ENCODE measurements at places on chromosomes 12 and 14.

DNA sequence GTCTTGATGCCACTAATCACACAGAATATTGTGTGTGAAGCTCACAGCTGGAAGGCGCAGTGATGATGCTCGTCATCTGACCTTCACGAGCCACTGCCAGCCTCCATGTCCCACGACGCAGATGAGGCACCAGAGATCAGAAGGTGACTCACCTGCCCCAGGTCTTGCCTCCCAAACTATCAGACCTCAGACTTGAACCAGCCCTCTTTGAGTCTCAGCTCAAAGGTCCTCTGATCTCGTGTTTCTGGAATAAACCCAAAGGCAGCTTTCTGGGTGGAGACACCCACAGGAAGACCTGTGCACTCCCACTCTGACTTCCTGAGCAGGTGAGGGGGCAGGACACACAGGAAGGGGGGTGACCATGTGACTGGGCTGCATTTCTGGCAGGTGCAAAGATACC, 19.6 kb upstream of the CHGA start:
- no peak overlapping the region for H3K27ac ChIP-seq
- DNase-seq, result no peak
- no peaks in the 10 kb centered on the region for H3K4me1 ChIP-seq
- no peak overlapping the region for H3K4me3 ChIP-seq

DNA sequence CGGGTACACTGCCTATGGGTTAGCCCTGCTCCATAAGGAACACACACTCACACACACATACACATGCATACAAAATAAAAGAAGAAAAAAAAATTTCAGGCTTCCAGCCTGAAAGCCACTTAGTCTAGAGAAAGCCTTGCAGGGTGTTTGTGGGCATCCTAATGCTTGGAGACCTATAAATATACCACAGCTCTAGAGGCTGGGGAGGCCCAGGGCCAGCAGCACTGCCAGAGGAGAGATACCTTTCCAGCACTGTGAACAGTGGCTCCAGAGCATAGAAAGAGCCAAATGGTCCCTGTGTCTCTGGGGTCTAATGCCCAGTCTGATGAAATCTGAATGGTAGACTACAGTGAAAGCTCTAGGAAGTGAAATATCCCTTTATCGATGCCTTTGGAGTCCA, 12.9 kb downstream of the FAM161B start:
- H3K27me3 ChIP-seq, result no peaks in the 10 kb centered on the region
- no peak overlapping the region for H3K27ac ChIP-seq
- H3K4me3 ChIP-seq, result no peak overlapping the region

GRCh38 chr14:32635061-32635719, 303.5 kb upstream of the NPAS3 start:
- H3K36me3 ChIP-seq, result no peaks in the 10 kb centered on the region
- no peak overlapping the region for H3K4me3 ChIP-seq
- no peak for DNase-seq
- H3K27ac ChIP-seq, result peak overlapping the region; percentile 61

- no peaks in the 10 kb centered on the region for H3K4me1 ChIP-seq
- no peaks in the 10 kb centered on the region for H3K36me3 ChIP-seq
- H3K4me3 ChIP-seq, result no peak overlapping the region
- H3K27ac ChIP-seq, result no peak overlapping the region
Measured at GRCh38 chr12:9033265-9033887, 44.0 kb downstream of the KLRG1 start.

- no peak for DNase-seq
- H3K36me3 ChIP-seq, result no peaks in the 10 kb centered on the region
- no peak overlapping the region for H3K27ac ChIP-seq
- H3K4me1 ChIP-seq, result peaks cover 11% of the 10 kb centered on the region
Measured at GRCh38 chr12:49635656-49636055, 12.3 kb downstream of the PRPF40B start.

DNA sequence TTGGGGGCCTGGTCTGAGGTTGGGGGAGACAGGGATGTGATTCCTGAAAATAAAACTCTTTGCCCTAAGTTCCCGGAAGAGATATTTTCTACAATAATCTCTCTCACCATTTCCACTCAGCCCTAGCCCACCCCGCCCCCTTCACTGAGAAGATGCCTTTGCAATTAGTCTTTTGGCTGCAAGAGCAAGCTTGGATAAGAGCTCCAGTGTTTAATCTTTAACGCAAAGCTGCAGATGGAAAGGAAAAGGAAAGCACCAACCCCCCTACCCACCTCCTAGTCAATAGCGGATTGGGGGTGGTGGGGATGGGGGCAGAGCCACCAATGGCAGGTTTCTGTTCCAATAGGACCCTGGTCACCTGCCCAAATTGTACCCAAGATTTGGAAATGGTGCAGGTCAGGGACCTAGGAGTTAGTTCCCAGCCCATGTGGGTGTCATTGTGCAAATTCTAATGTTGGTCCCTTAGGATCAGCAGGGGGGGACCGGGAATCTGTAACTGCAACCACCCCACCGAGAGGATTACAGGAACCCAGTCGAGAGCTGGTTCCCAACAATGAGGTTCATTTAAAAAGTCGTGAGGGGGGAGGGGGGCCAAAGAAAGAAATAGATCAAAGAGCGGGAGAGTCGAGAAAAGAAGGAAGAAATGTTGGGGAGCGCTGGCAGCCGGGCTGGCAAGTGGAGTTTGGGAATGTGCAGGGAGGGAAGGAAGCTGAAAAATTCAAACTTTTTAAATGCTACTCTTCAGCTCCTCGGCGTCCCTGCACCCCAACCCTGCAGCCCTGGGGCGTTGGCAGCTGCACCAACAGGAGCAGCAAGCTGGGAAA, 1.6 kb downstream of the ZFP36L1 start:
- H3K4me3 ChIP-seq, result peak overlapping the region; percentile 61
- H3K27me3 ChIP-seq, result no peaks in the 10 kb centered on the region
- H3K27ac ChIP-seq, result peak overlapping the region; percentile 94
- no peak for DNase-seq
- H3K4me1 ChIP-seq, result no peaks in the 10 kb centered on the region

DNA sequence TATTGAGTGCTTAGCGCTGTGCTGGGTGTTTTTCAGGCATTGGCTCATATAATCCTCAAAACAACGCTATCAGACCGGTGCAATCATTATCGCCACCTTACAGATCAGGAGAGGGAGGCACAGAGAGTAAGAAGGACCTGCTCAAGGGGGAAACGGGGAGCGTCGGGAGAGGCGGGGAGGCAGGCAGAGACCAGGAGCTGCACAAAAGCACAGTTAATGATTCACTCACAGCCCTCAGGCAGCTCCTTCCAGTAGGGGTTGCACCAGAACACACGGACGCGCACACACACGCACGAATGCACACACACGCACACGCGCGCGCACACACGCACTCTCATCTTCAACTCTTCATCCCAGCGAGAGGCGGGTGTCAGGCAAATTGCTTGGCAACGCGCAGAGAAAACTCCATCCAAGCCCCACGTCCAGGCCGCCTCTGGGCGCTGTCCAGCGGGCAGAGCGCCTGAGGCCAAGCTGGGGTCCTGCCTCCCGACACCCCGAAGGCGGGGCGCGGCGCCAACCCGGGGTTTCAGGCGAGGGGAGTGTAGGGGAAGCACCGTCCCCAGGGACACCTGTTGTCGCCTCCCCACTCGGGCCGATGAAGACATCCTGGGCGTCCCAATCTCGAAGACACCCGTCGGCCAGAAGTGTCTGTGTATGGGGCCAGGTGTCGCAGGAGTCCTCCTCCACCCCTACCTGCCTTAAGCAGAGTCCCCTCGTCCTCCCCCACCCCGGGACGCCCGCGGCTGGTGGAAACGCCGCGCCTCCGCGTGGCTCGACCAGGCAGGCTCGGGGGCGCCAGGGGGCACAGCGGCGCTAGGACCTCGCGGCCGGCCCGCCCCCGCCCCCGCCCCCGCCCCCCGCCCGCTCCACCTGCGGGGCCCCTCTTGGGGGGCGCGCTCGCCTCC, 35.5 kb upstream of the STON2 start:
- H3K27ac ChIP-seq, result peak overlapping the region; percentile 68
- DNase-seq, result no peak
- H3K4me3 ChIP-seq, result peak overlapping the region; percentile 67
- peaks cover 28% of the 10 kb centered on the region for H3K4me1 ChIP-seq

DNA sequence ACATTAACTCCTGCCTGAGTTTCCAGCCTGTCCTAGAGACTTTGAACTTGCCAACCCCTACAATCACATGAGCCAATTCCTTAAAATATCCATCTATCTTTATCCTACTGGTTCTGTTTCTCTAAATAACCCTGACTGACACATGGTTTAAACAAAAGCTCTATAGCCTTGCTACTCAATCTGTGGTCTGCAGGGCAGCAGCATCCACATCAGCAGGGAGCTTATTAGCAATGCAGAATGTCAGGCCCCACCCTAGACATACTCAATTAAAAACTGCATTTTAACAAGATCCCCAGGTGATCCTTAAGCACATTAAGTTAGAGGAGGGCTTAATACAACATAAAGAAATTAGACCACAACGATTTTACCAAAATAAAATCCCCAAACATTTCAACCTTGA, 108.3 kb upstream of the CPSF6 start:
- H3K36me3 ChIP-seq, result no peaks in the 10 kb centered on the region
- H3K27ac ChIP-seq, result no peak overlapping the region
- H3K4me1 ChIP-seq, result no peaks in the 10 kb centered on the region
- DNase-seq, result no peak
- H3K27me3 ChIP-seq, result no peaks in the 10 kb centered on the region

- no peaks in the 10 kb centered on the region for H3K27me3 ChIP-seq
- H3K4me1 ChIP-seq, result no peaks in the 10 kb centered on the region
- H3K27ac ChIP-seq, result no peak overlapping the region
- DNase-seq, result no peak
Measured at GRCh38 chr12:46895726-46896125, 69.9 kb upstream of the SLC38A4 start.

DNA sequence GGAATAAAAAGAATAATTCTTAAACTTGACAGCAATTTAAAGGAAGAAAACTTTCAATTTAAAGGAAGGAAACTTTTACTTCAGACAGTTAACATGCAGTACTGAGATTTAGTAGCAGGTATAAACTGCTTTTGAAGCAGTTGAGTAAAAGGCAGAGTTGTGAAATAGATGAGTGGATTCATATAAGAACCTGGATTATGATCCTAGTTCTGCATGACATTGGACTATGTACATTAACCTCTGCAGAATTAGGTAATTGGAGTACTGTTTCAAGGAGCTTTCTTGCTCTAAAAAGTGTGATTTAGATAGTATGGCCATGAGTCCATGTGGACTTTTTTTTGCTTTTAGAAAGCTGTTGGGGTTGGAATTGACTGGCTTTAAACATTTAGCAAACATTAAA, 29.7 kb downstream of the ATP2A2 start:
- no peaks in the 10 kb centered on the region for H3K27me3 ChIP-seq
- no peak overlapping the region for H3K4me3 ChIP-seq
- peaks cover 17% of the 10 kb centered on the region for H3K36me3 ChIP-seq

- no peaks in the 10 kb centered on the region for H3K36me3 ChIP-seq
- no peaks in the 10 kb centered on the region for H3K4me1 ChIP-seq
- H3K27ac ChIP-seq, result peak within 1 kb of the TSS; percentile 79
- peak; percentile 96 for DNase-seq
Measured at GRCh38 chr14:67619446-67620216, at the start of gene ARG2. Gene ARG2 (plus strand): TSS chr14:67619920. CDS start chr14:67619978, 58 bp downstream.

- H3K36me3 ChIP-seq, result no peaks in the 10 kb centered on the region
- H3K4me1 ChIP-seq, result no peaks in the 10 kb centered on the region
- peak within 1 kb of the TSS; percentile 50 for H3K4me3 ChIP-seq
- DNase-seq, result peak; percentile 99
- peak within 1 kb of the TSS; percentile 96 for H3K27ac ChIP-seq
- no peaks in the 10 kb centered on the region for H3K27me3 ChIP-seq
Measured at GRCh38 chr12:13196130-13196921, at the start of gene EMP1. Gene EMP1 (plus strand): TSS chr12:13196726. CDS start chr12:13211511, 14,785 bp downstream.

DNA sequence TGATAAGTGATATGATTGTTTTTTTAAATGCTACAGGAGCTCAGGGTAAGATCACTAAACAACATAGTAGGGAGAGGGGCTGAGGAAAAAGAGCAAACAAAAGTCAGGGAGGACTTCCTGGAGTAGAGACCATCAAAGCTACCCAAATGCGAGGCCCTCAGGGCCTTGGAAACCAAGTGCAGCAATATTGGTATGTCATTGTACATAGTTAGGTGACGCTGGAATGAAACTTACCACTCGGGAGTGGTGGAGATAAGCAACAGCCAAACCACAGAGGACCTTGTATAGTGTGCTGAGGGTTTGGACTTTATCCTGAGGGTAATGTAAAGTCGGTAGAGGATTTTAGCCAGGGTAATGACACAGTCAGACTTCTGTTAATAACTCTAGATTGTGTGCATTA, 13.8 kb downstream of the KITLG start:
- H3K4me3 ChIP-seq, result no peak overlapping the region
- no peaks in the 10 kb centered on the region for H3K27me3 ChIP-seq
- H3K27ac ChIP-seq, result no peak overlapping the region
- no peaks in the 10 kb centered on the region for H3K36me3 ChIP-seq
- H3K4me1 ChIP-seq, result peaks cover 50% of the 10 kb centered on the region

GRCh38 chr12:92132288-92132687, 13.4 kb downstream of the BTG1 start:
- DNase-seq, result no peak
- peaks cover 71% of the 10 kb centered on the region for H3K4me1 ChIP-seq
- no peak overlapping the region for H3K27ac ChIP-seq
- H3K36me3 ChIP-seq, result no peaks in the 10 kb centered on the region
- H3K27me3 ChIP-seq, result no peaks in the 10 kb centered on the region

GRCh38 chr14:30982533-30982932, 42.9 kb upstream of the AP4S1 start:
- H3K27ac ChIP-seq, result no peak overlapping the region
- no peaks in the 10 kb centered on the region for H3K27me3 ChIP-seq
- DNase-seq, result no peak
- H3K4me3 ChIP-seq, result no peak overlapping the region
- H3K36me3 ChIP-seq, result no peaks in the 10 kb centered on the region

DNA sequence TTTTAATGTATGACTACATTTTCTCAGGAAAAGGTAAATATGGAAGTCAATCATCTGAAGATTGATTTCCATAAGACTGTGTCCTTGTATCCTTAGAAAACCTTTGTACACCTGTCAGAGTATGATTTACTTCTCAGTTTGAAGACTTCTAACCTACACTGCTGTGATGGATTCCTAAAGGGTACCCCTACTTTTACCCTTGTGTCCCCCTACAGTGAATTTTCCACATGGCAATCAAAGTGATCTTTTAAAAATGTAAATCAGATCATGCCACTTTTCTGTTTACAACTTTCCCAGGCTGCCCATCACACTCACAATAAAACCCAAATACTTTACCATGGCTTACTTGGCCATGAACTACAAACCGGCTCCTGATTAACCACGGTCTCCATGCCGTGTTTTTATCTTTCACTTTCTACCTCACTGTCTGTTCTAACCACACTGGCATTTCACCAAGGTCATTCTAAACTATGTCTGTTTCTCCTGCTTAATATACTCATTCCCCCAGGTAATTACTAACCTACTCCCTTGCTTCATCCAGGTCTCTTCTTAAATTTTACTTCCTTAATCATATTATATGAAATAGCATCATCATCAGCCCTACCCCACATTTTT, 8.1 kb downstream of the DNAI7 start:
- DNase-seq, result no peak
- no peaks in the 10 kb centered on the region for H3K36me3 ChIP-seq
- H3K4me1 ChIP-seq, result no peaks in the 10 kb centered on the region
- no peaks in the 10 kb centered on the region for H3K27me3 ChIP-seq
- no peak overlapping the region for H3K4me3 ChIP-seq
- H3K27ac ChIP-seq, result no peak overlapping the region

GRCh38 chr12:5309654-5310053, 122.3 kb upstream of the NTF3 start:
- no peaks in the 10 kb centered on the region for H3K4me1 ChIP-seq
- H3K4me3 ChIP-seq, result no peak overlapping the region
- H3K27me3 ChIP-seq, result no peaks in the 10 kb centered on the region
- H3K27ac ChIP-seq, result no peak overlapping the region
